ENCODE measurements at places on chromosomes 5 and 9. TPM values are rescaled to one million over a fixed set of nuclear protein-coding genes. Genes with fewer than 3 reads are reported as not detected.

Gene PCDHB11
- total RNA-seq = 0.08 TPM

Gene PRRT1B
- total RNA-seq = 0.37 TPM

Gene PRUNE2
- total RNA-seq = 0.08 TPM

Gene GDA
- 1.2 TPM for total RNA-seq

Gene TAF11L10
- not detected for total RNA-seq

Gene NR5A1
- 0.09 TPM for total RNA-seq

Gene HAND1
- total RNA-seq = 0.35 TPM

Gene LAMC3
- total RNA-seq = 2.0 TPM

Gene PCDHGA12
- 0.03 TPM for total RNA-seq

Gene SSBP2
- 12.7 TPM for total RNA-seq

Gene SCGB3A2
- not detected for total RNA-seq

Gene ADRA1B
- 20.4 TPM for total RNA-seq

Gene CTSV
- total RNA-seq = 13.0 TPM

Gene ABO
- not detected for total RNA-seq

Gene ANKRD31
- total RNA-seq = 0.05 TPM

Gene TRIP13
- 70.6 TPM for total RNA-seq

Gene PCDHGC4
- total RNA-seq = not detected

Gene AK8
- 1.3 TPM for total RNA-seq

Gene AP3B1
- total RNA-seq = 30.6 TPM

Gene MARCOL
- not detected for total RNA-seq

Gene PFN3
- not detected for total RNA-seq

Data from A549 treated with Hydrocortisone at 1 μM for 4 hours (cell line).